ENCODE measurements at places on chromosomes 4 and X. TPM values are rescaled to one million over a fixed set of nuclear protein-coding genes. Genes with fewer than 3 reads are reported as not detected.

DNA sequence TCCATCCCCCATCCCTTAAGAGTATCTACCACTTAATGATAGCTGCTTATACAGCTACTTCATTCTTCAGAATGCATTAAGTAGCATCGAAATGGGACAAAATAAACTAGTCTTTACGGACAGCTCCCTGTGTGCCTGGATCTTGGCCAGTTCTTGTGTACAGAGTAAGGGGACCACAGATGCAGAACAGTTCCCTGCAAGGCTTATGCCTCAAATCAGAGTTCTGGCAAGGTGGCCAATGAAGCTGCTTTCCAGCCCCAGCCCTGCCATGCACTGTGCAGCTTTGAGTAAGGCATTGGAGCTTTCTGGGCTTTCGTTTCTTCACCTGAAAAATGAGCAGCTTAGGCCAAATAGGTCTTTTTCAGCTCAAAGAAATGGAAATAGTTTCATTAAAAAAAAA is 14.2 kb downstream of the CLNK start:
- no peak for DNase-seq

MUC7 gene
- total RNA-seq, result not detected

- peak; percentile 51 for DNase-seq
These were observed 186.1 kb downstream of the ENOX2 start for GRCh38 chrX:130716781-130717413.

ANXA3 gene
- total RNA-seq, result 27.4 TPM

AIFM1 gene
- total RNA-seq, result 13.5 TPM

DNA sequence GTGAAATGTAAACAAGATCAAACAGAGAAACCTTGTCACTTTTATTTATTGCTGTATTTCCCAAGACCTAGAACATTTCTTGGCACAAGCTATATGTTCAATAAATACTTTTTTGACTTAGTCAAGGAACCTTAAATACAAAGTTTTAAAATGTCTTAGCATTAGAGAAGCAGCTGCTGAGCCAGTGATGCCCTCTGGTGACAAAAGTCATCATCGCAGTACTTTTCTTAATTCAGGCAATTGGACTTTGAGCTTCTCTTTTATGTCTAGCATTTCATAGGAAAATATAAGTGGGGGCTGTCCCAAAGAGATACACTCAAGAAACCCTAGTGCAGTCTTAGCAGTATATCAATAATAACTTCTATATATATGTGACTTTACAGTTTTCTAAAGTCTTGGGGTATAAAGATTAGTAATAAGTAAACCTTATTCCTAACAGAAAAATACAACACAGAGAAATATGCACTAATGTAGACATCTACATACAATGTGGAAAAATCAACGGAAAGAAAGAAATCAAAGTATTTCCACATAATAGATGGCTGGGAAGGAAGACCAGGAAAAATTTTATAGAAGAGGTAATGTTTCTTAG is 118.4 kb downstream of the DTHD1 start:
- no peak for DNase-seq
